Inflammatory macrophage treated with lipopolysaccharide for 4 hours (primary cell): ENCODE measurements at places on chromosomes 3 and 15.
A peak's percentile ranks its signal among the peaks of the same experiment; 100 is the strongest.

DNA sequence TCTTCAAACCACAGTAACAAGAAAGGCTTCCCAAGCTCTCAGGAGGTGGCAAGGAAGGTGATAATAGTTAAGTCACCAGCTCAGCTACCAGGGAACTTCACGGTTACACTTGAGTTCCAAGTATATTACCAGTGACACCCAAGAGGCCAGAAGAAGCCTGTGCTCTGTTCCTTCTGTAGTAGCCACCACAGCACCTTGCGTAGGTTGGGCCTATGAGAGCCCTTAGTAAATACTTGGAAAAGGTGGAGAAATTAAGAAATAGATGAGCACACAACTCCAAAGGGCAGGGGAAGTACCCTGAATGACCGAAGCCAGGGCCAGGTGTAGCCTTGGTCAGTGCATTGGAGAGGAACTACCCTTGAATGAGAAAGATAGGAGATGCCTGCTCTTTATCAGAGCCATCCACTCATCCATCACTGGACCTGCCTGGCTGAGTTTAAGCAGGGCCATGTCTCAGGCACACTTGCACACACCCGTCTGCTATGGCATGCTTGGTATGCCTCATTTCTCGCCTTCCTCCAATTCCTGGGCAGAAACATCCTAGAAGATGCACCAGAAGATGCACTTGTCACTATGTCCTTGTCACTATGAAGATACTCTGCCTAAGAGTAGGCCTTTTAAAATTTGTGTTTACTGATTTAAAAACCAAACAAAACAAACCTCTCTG lies 32.6 kb upstream of the NDUFB4 start:
- DNase-seq = no peak

DNA sequence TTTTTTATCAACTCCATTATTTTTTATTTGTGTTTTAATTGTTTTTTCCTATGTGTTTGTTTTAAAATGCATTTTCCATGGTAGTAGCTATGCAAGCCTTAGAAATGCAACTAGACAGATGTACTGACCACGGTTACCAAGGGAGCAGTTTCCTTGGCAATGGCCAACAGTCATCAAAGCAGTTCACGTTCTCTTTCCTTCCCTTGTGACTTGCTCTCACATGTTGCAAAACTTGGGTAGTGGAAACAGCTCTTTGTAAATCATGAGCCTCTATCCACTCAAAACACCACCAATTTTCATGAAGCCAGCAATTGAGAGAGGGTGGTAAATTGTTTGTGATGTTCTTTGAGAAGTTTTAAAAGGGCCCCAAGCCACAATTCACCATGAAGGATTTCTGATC lies 499.4 kb upstream of the MDFIC2 start:
- DNase-seq = no peak

- DNase-seq = no peak
These were observed 43.0 kb upstream of the SEC13 start for GRCh38 chr3:10363935-10364334.

- no peak for DNase-seq
These were observed 153.8 kb upstream of the TSC22D2 start for GRCh38 chr3:150254309-150254708.

- DNase-seq = peak; percentile 86
These were observed 20.3 kb downstream of the CALML4 start for GRCh38 chr15:68184616-68185480.

DNA sequence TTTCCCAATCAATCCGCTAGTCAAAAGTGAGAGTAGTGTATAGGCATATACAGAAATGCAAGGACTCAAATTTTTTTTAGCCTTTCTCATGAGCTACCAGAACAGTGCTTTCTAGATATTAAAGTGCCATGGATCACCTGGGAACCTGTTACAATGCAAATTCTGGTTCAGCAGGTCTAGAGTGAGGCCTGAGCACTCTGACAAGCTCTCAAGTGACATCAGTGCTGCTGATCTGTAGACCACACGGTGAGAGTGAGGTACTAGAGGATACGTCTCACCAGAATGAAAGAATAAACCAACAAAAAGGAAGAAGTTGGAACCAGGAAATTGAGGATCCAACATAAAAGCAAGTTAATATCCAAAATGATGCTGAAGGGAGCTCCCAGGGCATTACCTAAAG lies 16.0 kb upstream of the PLA2G4D start:
- DNase-seq = peak; percentile 0

DNA sequence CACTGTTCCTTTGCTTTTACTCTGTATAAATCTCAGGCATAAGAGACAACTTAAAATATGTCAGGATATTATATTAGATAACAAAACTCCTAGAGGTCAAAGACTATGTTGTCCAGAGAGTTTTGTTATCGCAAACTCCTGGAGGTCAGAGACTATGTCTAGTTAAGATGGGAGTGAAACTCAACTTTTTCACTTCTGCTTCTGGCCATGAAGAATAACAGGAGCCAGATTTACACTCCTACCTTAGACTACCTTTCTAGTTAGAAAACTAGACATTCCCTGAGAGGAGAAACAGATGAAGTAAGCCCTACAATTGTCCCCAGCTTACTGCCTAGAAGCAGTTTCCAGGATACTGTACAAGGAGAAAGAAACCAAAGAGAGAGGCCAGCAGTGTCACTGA lies 255.4 kb upstream of the UBE2E1 start:
- no peak for DNase-seq

DNA sequence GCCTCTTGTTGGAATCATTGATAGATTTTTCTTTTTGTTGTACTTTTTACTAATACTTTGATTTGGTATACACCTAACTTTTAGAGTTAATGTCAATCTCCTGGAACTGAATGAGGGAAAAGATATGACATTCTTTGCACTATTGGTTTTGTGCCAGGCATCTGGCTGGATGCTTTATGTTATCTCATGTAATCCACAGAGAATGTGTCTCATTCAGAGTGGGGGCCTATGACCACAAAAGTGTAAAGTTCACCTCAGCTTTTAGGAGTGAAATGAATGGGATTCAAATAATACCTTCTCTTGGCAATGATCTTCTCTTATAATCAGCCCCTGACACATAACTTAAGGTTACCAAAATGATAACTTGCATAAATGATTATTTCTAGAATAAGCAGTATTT lies 329.1 kb upstream of the ROPN1 start:
- no peak for DNase-seq

DNA sequence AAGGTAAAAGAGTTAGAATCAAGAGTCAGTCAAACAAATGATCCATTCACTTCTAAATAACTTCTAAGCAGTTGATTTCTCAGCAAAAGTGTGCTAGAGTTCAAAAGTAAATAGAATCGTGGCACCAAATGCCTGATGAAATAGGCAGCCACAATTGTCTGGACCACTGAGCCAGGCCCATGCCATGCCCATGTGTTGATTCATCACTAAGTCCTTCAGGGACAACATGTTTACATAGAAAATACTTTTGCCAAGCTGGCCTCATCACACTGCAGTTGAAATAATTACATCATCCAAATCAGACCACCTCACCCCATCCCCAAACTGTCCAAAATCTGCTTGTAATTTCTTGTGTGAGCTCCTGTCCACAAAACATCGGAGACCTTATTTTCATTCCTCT lies 216.3 kb downstream of the IGSF11 start:
- no peak for DNase-seq

DNA sequence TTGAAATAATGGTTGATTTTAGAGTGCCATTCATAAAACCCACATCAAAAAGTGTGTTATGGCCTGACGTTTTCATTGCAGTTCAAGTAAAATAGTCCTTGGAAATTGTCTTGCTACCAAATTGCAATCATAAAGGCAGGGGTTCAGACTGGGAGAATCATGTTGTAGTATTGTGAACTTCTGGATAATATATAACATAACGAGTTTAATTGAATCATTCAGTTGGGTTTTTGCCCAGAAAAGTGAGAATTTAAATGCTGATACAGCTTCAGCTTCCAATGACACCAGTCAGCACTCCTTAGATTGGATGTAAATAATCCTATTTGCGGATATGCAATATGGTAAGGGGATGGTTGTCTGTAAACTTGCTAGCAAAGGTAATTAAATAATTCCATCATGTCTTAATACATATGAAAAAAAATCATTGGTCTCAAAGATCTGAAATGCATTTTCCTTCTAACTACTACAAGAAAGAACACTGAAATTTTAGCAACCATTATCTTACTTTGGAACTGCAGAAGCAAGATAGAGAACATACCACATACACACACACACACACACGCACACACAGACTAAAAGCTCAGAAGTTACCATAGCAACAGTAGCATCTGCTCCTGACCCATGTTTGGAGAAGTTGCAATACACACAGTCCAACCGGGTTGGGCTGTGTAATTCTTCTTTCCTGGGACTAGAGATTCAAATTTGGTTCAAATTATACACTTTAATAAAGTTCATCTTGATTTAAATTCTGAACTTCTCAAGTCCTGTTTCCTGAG lies 686.2 kb upstream of the NR2F2 start:
- DNase-seq = no peak

- DNase-seq = no peak
These were observed 37.6 kb downstream of the CACNA2D3 start for GRCh38 chr3:54159917-54160316.

GRCh38 chr3:46132565-46132964 lies 75.5 kb downstream of the CCR1 start:
- peak; percentile 58 for DNase-seq
